Trophoblast cell (in vitro differentiated cells and primary cell): ENCODE measurements at places on chromosomes 16 and 17.
A peak's percentile ranks its signal among the peaks of the same experiment; 100 is the strongest.

DNA sequence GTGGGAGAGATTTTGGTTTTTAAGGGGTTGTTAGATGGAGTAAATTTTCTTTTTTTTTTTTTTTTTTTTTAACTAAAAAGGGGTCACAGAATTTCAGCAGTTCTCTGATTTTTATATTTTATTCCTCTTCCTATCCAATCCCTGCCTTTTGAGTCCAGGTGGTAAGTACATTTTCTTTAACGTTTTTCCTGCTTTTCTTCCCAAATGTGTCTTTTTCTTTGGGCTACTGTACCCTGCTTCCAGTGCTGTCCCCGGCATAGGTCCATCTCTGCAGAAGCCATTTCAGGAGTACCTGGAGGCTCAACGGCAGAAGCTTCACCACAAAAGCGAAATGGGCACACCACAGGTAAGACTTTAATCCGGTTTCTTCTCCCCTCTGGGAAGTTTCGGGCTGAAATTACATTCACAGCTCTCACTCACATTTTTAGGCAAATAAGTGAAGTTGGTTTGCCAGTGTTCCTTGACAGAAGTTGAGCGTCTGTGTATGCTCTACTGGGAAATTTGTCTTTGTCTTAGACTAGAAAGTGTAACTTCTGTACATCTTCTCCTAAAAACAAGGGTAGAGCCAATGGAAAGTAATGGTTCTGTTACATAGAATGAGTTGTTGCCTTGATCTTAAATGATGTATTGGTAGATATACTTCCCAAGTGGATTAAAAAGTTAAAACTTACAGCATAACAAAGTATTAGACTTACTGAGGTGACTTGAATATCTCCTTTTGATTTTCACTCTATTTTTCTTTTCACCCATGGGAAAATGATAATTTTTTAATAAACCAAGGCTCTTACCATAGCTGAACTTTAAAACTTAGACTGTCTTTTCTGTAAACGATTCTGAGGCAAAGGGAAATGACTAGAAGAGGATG, 54.5 kb downstream of the TUBD1 start:
- H3K27ac ChIP-seq = peak overlapping the region; percentile 99
- no peaks in the 10 kb centered on the region for H3K27me3 ChIP-seq
- peaks cover 8% of the 10 kb centered on the region for H3K36me3 ChIP-seq
- DNase-seq = peak; percentile 36
- H3K4me3 ChIP-seq = peak overlapping the region; percentile 92
- H3K4me1 ChIP-seq = peaks cover 4% of the 10 kb centered on the region

DNA sequence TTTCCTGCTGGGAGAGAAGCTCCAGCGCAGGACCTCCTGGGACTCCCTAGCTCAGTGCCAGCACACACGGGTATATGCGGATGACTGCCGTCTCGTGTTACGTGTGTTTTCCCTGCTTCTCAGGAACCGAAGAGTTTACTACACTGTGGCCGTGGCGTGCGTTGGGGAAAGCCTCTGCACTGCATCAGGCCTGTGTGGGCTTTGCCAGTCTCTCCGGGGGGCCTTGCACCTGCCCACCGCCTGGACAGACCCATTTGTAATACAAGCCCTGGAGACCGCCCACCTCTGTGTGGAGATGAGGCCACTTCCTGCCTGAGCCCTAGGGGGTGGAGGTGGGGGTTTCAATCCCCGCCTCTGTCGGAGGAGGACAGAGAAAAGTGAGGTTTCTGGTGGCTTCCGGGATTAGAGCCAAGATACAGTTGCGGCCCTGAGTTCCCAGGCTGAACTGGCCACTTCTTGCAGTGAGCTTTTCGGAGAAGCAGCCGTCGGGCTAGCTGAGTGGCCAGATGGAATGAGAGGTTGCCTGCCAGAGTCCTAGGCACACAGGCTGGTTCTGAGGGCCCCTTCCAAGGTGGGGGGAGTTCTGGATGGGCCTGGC, 43.4 kb upstream of the GSE1 start:
- H3K4me3 ChIP-seq = no peak overlapping the region
- no peaks in the 10 kb centered on the region for H3K27me3 ChIP-seq
- H3K4me1 ChIP-seq = peaks cover 26% of the 10 kb centered on the region
- H3K36me3 ChIP-seq = peaks cover 14% of the 10 kb centered on the region

GRCh38 chr17:65053354-65053881, 3.1 kb downstream of the GNA13 start:
- no peak overlapping the region for H3K27ac ChIP-seq
- no peak overlapping the region for H3K4me3 ChIP-seq
- H3K36me3 ChIP-seq = peaks cover 14% of the 10 kb centered on the region
- peaks cover 16% of the 10 kb centered on the region for H3K4me1 ChIP-seq
- no peak for DNase-seq

- H3K4me1 ChIP-seq = no peaks in the 10 kb centered on the region
- H3K36me3 ChIP-seq = no peaks in the 10 kb centered on the region
- no peak for DNase-seq
- H3K27me3 ChIP-seq = no peaks in the 10 kb centered on the region
Observed at GRCh38 chr17:73863761-73864535, 219.7 kb upstream of the SDK2 start.

GRCh38 chr17:81365601-81366585, 29.4 kb upstream of the BAHCC1 start:
- no peak overlapping the region for H3K27ac ChIP-seq
- DNase-seq = no peak
- no peaks in the 10 kb centered on the region for H3K36me3 ChIP-seq
- H3K4me1 ChIP-seq = no peaks in the 10 kb centered on the region
- no peaks in the 10 kb centered on the region for H3K27me3 ChIP-seq

GRCh38 chr16:74521691-74522090, 85.2 kb downstream of the GLG1 start:
- no peak for DNase-seq
- H3K36me3 ChIP-seq = peaks cover 2% of the 10 kb centered on the region
- no peaks in the 10 kb centered on the region for H3K4me1 ChIP-seq
- H3K27me3 ChIP-seq = no peaks in the 10 kb centered on the region
- H3K27ac ChIP-seq = no peak overlapping the region

- peak within 1 kb of the TSS; percentile 97 for H3K4me3 ChIP-seq
- H3K36me3 ChIP-seq = peaks cover 15% of the 10 kb centered on the region
- H3K4me1 ChIP-seq = peaks cover 17% of the 10 kb centered on the region
- H3K27ac ChIP-seq = peak within 1 kb of the TSS; percentile 55
Observed at GRCh38 chr16:67936124-67936879, at the start of gene PSMB10. Gene PSMB10, minus strand, starts transcription at chr16:67936850. Its CDS starts 101 bp downstream, at chr16:67936749.

- H3K36me3 ChIP-seq = no peaks in the 10 kb centered on the region
- H3K4me3 ChIP-seq = no peak overlapping the region
- DNase-seq = no peak
- H3K4me1 ChIP-seq = no peaks in the 10 kb centered on the region
- no peaks in the 10 kb centered on the region for H3K27me3 ChIP-seq
Observed at GRCh38 chr16:75803753-75804152, 77.5 kb upstream of the CPHXL start.

- H3K27ac ChIP-seq = no peak overlapping the region
- H3K36me3 ChIP-seq = no peaks in the 10 kb centered on the region
- peaks cover 31% of the 10 kb centered on the region for H3K4me1 ChIP-seq
- no peak for DNase-seq
- H3K27me3 ChIP-seq = no peaks in the 10 kb centered on the region
- H3K4me3 ChIP-seq = no peak overlapping the region
Observed at GRCh38 chr16:49837688-49838410, 18.1 kb downstream of the ZNF423 start.

- H3K36me3 ChIP-seq = no peaks in the 10 kb centered on the region
- DNase-seq = no peak
- no peaks in the 10 kb centered on the region for H3K27me3 ChIP-seq
- no peak overlapping the region for H3K27ac ChIP-seq
Observed at GRCh38 chr16:4601036-4601863, 13.4 kb downstream of the UBALD1 start.

GRCh38 chr16:30985401-30986128, 558 bp downstream of the HSD3B7 start:
- DNase-seq = peak; percentile 49
- no peak overlapping the region for H3K27ac ChIP-seq
- H3K4me3 ChIP-seq = no peak overlapping the region

- peak overlapping the region; percentile 97 for H3K27ac ChIP-seq
- peaks cover 30% of the 10 kb centered on the region for H3K4me1 ChIP-seq
- no peak for DNase-seq
- no peak overlapping the region for H3K4me3 ChIP-seq
- no peaks in the 10 kb centered on the region for H3K27me3 ChIP-seq
Observed at GRCh38 chr16:73046849-73047214, 1.1 kb downstream of the ZFHX3 start.

DNA sequence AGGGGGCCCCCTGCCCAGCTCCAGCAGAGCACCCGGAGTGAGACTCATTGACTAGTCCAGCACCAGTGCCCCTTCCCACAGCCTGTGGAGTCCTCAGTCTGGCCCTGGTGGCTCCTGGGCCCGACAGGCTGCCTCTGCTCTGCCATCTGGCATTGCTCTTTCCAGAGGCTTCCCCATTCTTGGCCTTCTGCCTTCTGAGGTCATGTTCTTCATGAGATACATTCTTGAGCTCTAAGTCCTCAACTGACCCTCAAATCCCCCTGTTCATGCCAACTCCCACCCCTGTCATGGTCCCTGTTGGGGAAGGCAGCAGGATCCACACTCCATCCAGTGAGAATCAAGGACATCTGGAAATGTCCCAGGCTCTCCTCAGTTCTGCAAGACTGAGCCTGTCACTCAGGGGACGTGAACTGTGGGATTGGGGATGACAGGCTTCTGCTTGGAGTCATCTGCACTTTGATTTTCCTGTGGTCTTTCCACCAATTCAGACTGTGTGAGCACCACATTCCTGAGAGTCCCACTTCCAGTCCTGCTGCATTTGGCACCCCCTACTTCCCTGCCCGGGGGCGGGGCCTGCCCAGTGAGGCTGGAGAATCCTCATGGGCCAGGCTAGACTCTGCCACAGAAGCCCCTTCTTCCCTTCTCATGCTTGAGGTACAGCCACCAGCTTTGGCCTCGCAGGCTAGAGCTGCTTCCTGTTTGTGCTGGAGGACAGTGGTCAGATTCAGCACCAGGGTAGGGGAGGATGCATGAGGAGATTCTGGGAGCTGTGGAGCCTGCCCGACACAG, 2.7 kb downstream of the TRPV2 start:
- DNase-seq = no peak
- H3K36me3 ChIP-seq = no peaks in the 10 kb centered on the region
- H3K27me3 ChIP-seq = no peaks in the 10 kb centered on the region
- H3K4me3 ChIP-seq = no peak overlapping the region

- no peak overlapping the region for H3K4me3 ChIP-seq
- H3K27ac ChIP-seq = no peak overlapping the region
- H3K36me3 ChIP-seq = peaks cover 7% of the 10 kb centered on the region
- DNase-seq = no peak
- no peaks in the 10 kb centered on the region for H3K27me3 ChIP-seq
Observed at GRCh38 chr16:88759245-88759975, 25.6 kb downstream of the PIEZO1 start.

- DNase-seq = no peak
- H3K27me3 ChIP-seq = no peaks in the 10 kb centered on the region
- H3K27ac ChIP-seq = no peak overlapping the region
- H3K36me3 ChIP-seq = peaks cover 2% of the 10 kb centered on the region
- no peak overlapping the region for H3K4me3 ChIP-seq
- no peaks in the 10 kb centered on the region for H3K4me1 ChIP-seq
Observed at GRCh38 chr17:49694847-49695697, 12.7 kb downstream of the SLC35B1 start.

DNA sequence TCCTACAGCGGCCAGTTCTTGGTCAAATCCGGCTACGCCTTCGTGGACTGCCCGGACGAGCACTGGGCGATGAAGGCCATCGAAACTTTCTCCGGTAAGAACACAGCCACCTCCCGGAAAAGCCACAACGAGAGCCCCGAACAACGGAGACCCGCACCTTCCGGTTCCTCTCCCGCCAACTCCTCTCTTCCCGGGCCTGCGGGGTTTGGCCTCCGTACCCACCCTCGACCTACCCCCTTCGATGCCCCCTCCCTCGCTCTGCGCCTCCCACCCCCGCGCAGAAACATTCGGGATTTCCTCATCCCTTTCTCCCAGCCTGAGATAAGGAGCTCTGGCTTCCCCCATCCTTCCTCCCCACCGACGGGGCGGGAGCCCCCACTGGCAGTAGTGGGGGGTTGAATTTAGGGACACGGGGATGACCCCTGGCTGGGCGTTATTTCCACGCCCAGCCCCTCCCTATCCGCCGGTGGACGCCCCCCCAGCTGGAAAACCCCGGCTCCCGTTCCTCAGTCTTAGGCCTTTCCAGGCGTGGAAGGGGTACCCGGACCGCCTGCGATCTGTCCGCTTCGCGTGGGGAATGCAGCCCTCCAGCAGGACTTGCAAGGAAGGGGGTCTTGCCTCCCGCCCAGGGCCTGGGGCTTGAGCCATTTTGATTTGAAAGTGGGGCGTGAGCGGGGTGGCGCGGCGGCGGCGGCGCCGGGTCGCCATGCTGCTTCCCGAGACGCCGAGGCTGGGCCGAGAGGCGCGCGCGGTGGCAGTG, 822 bp downstream of the IGF2BP1 start:
- H3K36me3 ChIP-seq = no peaks in the 10 kb centered on the region
- H3K27me3 ChIP-seq = no peaks in the 10 kb centered on the region
- DNase-seq = no peak
- peak overlapping the region; percentile 99 for H3K27ac ChIP-seq
- peak overlapping the region; percentile 97 for H3K4me3 ChIP-seq

- H3K36me3 ChIP-seq = peaks cover 23% of the 10 kb centered on the region
- H3K4me3 ChIP-seq = no peak overlapping the region
- H3K27me3 ChIP-seq = no peaks in the 10 kb centered on the region
- no peak for DNase-seq
Observed at GRCh38 chr17:40295488-40296436, 8.1 kb downstream of the CDC6 start.

GRCh38 chr16:56936491-56936890, 4.5 kb downstream of the HERPUD1 start:
- H3K27ac ChIP-seq = no peak overlapping the region
- DNase-seq = peak; percentile 11
- peaks cover 39% of the 10 kb centered on the region for H3K36me3 ChIP-seq
- H3K4me1 ChIP-seq = peaks cover 2% of the 10 kb centered on the region
- H3K27me3 ChIP-seq = no peaks in the 10 kb centered on the region

DNA sequence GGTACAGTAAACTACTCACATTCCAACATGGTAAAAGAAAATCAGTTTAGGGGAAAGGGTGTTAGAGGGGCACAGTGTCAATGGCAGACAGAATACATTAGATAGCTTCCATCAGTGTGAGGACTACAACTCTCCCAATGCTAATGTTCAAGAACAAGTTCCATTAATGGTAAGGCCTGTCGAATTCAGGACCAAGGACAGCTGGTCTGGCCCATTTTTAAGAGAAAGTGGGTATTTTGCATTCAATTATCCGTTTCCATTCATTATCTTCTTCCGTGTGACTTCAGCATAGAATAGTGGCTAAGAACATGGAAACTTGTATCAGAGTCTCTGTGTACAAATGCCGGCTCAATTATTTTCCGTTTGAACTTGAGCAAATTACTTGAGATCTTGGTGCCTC, 98.4 kb downstream of the XYLT1 start:
- no peaks in the 10 kb centered on the region for H3K36me3 ChIP-seq
- H3K27ac ChIP-seq = no peak overlapping the region
- no peaks in the 10 kb centered on the region for H3K27me3 ChIP-seq
- H3K4me1 ChIP-seq = peaks cover 9% of the 10 kb centered on the region
- no peak overlapping the region for H3K4me3 ChIP-seq

DNA sequence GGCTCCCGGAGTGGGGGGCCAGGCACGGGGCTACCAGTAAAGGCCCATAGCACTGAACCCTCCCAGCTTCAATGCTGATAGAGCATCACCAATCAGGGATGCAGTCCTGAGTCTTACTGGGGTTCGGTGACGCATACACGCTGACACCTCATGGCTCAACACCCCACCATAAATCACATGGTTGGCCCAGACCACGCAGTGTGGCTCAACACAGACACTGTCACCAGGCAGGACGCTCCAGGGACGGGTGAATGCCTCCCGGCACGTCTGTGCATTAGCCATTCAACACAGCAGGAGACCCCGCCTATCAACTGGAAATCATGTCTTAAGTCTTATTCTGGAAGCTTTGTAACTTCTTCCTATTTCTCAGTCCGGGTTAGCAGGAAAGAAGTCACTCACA, 35.0 kb downstream of the NECAB2 start:
- no peak overlapping the region for H3K27ac ChIP-seq
- no peak overlapping the region for H3K4me3 ChIP-seq
- no peaks in the 10 kb centered on the region for H3K36me3 ChIP-seq
- H3K27me3 ChIP-seq = no peaks in the 10 kb centered on the region
- no peaks in the 10 kb centered on the region for H3K4me1 ChIP-seq
